ENCODE measurements at places on chromosomes 5 and 9.
A peak's percentile ranks its signal among the peaks of the same experiment; 100 is the strongest.

DNA sequence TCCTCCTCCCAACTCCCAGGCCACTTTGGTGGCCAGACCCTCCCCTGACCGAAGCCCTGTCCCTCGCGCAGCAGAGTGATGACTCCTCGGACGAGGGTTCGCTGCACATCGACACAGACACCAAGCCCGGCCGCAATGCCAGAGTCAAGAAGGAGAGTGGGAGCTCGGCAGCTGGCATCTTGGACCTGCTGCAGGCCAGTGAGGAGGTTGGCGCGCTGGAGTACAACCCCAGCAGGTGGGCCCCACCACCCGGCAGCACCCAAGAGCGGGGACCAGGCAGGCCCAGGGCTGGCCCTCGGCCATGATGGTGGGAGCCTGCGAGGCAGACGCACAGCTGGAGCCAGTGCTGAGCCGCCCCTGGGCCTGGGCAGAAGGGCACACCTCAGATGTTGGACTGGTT is 90.6 kb downstream of the PHF2 start:
- DNase-seq = no peak

DNA sequence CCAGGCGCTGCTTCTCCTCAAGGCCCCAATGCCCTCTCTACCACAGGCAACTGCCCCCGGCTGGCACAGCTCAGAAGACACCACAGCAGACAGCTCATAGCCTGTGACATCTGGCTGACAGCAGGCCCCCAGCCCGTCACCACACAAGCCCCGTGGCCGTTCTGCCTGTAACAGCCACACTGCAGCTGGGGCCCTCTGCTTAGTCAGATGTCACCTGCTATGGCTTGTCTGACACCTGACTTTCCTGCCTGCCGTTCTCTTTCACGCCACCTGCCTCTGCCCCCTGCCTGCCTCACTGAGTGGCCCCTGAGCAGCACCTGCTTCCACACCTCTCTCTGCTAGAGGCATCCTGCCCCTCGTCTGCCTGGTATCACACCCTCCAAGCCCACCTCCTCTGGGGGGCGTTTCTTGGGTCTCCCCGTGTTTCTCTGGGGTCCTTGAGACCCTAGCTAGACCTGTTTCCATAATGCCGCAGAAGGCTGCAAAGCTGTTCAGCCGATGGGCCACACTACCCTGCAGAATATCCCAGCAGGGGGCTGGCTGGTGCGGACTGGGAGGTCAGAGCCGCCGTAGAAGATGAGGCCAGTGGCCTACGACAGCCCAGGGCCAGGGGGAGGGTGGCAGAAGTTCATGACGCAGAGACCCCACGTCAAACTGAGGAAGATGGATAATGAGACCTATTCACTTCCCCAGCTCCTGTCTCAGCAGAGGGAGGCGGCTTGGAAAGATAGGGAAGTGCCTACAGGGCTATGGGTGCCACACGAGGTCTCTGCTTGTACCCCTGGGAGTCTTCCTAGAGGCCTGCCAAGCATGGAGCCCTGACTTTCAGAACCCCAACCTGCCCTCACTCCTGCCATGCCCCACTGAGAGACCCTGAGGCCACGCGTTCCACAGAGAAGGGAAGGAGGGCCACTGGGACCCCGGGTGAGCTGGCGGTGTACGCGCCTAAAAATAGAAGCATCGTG is 95.1 kb downstream of the ZNF354C start:
- DNase-seq = no peak

- no peak for DNase-seq
Measured at GRCh38 chr9:16368237-16369087, 502.0 kb downstream of the BNC2 start.

GRCh38 chr9:134662143-134662876 is 20.7 kb downstream of the COL5A1 start:
- peak; percentile 90 for DNase-seq

- peak; percentile 87 for DNase-seq
Measured at GRCh38 chr9:136552117-136552703, 6.4 kb upstream of the NOTCH1 start.

DNA sequence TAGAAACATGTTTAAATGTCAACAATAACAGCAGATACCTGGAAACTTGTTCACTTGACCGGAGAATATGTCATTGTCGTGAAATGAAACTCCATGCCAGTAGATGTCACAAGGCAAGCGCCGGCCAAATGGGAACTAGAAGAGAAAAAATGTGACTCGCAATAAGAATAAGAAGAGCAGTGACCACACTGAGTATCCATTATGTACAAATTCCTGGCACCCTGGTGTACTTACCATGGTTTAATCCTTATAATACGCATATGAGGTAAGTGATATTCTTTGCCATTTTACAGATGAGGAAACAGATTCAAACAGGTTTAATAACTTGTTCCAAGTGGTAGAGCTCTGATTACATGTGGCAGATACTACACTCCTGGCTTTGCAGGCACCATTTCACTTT is 53.9 kb downstream of the TTLL11 start:
- no peak for DNase-seq

GRCh38 chr9:120866651-120867050 is 10.3 kb downstream of the PHF19 start:
- no peak for DNase-seq

DNA sequence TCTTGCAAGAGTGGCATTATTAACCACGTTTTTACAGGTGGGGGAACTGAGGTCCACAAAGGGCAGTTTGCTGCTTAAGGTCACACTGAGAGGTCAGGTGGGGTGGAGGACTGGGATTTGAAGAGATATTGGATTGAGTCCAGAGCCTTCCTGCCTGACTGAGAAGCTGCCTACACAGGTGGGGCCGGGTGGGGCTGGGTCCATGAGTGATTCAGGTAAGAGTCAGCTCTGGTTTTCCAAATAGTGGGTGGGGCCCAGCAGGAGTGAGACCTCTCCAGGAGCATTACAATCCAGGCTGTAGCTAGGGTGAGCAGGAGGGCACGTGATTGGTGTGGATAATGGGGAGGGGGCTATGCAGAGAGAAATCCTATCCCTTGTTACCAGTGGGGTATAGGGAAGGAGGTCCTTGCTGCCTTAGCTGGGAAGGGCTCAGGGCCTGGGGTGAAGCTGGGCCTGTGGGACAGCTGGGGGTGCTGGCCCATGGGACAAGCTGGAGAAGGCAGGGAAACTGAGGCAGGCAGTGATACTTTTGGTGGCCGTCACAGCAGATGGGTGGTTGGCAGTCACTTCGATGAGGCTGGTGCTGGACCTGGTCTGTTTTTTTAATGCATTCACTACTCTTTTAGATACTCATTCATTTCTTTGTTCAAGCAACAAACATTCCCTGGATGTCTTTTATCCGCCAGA is 2.9 kb upstream of the PTGS1 start:
- no peak for DNase-seq

- DNase-seq = no peak
Measured at GRCh38 chr5:174211277-174211626, 165.7 kb downstream of the NSG2 start.

- DNase-seq = no peak
Measured at GRCh38 chr5:98637557-98637956, 135.9 kb upstream of the RGMB start.

GRCh38 chr5:87418506-87418905 is 5.8 kb upstream of the CCNH start:
- DNase-seq = no peak

- DNase-seq = no peak
Measured at GRCh38 chr9:72256931-72257330, 107.7 kb downstream of the GDA start.

GRCh38 chr5:111320953-111321352 is 96.8 kb downstream of the CAMK4 start:
- DNase-seq = no peak

GRCh38 chr9:118362123-118362522 is 657.9 kb downstream of the TLR4 start:
- DNase-seq = no peak

All from BJ (cell line).